ENCODE measurements at places on chromosomes 7 and 10.

GRCh38 chr10:15046626-15047025 is 2.9 kb downstream of the OLAH start:
- DNase-seq, result no peak

DNA sequence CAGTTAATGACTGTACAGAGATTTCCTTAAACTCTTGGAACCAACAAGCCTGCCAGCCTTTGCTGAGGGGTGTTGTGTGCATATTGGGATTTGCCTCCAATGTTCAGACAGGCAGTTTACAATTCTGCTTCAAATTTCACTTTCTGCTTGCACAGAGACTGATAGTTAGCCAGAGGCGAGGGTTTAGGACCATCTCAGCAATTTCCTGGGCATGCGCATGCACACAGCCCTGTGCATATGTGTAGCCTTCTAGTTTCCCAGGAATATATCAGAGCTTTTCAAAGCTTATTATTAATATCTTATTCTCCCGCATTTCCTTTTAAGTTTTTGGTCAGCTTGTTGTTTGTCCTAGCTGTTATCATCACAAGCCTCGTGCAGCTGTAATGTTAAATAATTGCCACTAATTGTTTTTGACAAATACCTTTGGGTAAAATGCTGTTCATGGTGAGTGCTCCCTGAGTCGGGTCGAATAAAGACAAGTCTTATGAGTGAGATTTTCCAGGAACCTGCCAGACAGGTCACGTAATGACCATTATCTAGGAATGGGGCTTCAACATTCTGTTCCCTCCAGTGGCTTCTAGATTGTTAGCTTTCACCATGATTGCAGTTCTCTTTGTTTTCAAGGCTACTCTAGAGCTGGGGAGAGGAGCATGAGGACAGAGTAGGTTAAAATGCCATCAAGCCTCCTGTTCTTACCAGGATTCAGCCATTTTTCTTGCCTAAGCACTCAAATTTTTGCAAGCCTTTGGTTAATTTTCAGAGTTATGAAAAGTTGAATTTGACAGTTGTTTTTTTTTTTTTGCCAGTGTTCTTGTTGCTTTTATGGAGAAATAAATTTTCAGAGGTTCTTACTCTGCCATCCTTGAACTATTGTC is 24.1 kb upstream of the DNAJC1 start:
- DNase-seq, result no peak

GRCh38 chr10:128865436-128866195 is 601.4 kb upstream of the MGMT start:
- DNase-seq, result no peak

DNA sequence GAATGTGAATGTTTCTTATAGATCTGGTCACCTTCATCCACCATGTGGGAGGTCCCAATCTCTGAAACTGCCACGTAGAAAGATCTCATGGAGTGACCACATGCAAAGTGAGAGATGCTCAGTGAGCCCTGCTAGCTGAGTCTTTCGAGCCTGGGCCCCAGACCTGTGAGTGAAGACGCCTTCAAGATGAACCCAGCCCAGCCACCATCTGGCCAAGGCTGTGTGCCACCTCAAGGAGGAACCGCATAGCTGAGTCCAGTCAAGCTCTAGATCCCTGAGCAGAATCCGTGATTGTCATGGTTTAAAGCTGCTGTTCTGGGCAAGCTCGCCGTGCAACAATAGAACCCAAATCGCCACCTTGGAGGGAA is 20.2 kb upstream of the PPIF start:
- no peak for DNase-seq

DNA sequence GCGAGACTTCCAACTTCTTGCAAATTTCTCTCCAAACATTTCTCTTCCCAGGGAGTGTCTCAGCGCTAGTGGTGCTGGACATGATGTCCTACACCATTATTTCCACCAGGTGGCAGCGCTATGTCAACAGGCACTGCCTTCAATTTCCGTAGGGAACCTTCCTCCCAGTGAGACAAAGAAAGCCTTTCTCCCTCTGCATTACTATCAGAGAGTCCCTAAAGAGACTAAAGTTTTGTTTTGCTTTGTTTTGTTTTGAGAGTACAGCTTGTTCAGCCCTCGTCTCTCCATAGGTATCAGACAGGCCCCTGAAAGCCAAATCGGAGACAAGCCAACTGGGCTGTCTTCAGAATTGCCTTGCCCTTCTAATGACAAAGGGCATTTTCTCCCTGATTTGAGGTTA is 44.2 kb upstream of the GGCT start:
- DNase-seq, result no peak

DNA sequence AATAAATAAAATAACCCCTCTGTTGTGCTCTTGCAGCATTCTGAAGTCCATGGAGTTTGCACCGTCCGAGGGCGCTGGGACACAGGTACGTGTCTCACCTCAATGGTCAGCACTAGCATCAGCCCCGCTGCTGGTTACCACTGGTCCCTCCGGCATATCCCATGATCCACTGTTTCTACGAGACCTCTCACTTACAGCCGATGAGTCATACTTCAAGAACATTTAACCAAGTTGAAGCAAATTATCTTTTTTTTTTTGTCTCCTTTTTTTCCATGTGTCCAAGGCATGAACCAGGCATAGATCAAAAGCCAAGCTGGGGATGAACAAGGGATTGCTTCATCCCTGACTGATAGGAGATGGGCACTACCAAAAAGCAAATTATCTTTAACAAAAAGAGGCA is 92.9 kb upstream of the SH2B2 start:
- no peak for DNase-seq

GRCh38 chr10:110447886-110448285 is 49.8 kb upstream of the DUSP5 start:
- DNase-seq, result no peak

DNA sequence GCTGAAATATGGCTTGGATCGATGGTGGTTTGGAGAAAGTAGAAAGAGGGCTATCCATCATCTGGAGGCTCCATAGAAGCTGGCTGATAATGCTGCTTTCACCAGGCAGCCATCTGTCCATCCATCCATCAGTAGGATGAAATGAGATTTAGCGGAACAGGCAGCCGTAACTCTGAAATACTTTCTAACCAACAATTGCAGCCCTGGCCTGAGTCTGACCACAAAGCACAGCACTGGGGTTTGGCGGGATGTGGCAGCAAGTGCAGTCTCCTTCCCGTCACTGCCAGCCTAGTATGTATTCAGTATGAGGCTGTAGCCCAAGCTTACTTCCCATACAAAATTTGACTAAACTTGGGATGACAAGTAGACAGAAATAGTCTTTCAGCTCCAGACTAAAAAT is 38.0 kb downstream of the R3HCC1L start:
- DNase-seq, result no peak

DNA sequence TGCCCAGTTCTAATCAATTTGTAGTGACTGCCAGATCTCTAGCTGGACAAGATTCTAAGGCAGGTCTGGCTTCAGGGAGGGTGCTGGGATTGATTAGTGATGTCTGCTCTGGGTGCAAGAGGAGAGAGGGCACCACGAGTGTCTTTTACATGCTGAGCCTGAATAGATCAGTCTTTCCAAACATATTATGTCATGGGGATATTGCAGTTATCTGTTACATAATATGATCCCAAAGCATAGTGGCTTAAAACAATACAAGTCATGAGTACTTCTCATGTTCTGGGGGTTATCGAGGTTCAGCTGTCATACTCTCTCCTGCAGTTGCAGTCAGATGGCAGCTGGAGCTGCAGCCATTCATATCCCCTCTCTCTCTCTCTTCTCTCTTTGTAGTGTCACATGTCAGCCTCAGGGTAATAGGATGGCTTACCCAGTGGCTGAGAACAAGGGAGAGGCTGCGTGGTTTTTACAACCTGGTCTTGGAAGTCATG is 26.0 kb downstream of the SLC29A3 start:
- DNase-seq, result no peak

DNA sequence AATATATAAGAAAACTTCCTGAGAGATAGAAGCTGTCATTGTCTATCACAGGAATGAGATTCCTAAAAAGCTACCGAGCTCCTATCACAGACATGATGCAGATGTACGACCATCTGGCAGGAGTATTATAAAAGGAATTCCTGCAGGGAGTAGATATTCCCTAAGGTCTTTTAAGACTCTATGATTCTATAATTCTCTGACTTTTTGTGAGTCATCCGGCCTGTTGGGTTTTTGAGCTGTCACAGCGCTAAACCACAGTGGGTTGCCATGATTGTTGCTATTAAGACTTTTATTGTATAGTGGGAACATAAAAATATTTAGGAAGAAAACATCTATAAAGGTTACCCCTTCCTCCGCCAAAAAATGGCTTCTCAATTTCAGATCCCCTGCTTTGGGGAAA is 223.4 kb downstream of the BMPER start:
- no peak for DNase-seq

- no peak for DNase-seq
Measured at GRCh38 chr10:76871697-76872295, 765.8 kb downstream of the KCNMA1 start.

DNA sequence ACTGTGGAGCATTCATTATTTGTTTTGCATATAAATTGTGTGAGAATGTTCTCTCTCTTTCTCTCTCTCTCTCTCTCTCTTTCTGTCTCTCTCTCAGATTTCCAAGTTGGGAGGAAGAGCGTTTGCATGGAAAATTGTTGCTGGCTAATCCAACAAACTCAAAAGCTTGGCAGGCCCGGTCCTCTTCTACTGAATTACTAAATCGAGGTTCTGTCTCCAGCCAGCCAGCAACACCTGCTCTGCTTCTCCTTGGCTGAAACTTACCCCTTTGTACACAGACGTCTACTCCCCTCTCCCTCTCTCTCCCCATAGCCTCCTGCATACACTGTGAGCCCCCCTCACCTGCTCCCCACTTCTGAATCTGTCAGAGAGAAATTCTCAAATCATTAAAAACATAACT is 996.4 kb upstream of the AUTS2 start:
- no peak for DNase-seq

DNA sequence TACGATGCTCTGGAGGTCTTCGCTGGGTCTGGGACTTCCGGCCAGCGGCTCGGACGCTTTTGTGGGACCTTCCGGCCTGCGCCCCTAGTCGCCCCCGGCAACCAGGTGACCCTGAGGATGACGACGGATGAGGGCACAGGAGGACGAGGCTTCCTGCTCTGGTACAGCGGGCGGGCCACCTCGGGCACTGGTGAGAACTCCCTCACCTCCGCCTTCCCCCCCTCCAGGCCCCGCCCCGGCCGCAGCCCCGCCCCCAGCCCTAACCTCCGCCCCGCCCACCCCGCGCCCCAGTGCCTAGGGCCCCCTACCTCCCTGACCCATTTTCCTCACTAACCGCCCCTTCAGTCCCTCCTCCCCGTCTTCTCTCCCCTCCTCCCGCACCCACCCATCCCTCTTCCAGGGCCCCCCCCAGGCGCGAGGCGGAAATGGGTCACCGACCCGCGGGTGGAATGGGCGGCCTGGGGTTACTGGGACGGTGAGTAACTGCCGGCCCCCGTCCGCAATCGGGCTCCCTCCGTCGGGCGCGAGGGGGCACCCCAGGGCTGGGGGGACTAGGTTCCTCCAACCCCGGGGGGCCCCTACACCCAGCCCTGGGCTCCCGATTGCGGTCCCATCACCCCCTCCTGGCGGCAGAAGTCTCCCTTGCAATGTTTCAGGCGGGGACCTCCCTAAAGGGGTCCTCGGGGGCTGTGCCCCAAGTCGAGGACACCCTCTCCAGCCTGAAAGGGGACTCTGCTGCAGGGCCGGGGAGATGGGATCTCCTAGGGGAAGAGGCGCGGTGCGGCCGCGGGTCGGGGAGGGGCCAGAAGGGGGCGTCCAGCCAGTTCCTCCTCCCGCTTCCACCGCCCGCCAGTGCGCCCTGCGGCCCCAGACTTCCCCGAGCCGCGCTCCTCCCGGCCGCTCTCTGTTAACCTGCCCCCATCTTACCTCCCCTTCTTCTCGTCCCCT is 2.1 kb downstream of the PCOLCE start:
- DNase-seq, result peak; percentile 94

GRCh38 chr10:22042557-22043326 is 39.2 kb upstream of the DNAJC1 start:
- DNase-seq, result no peak

GRCh38 chr7:64902806-64903721 is at the start of gene ZNF273:
Gene ZNF273, plus strand, starts transcription at chr7:64903273. Its CDS starts 45 bp downstream, at chr7:64903318.
- DNase-seq, result peak; percentile 91

DNA sequence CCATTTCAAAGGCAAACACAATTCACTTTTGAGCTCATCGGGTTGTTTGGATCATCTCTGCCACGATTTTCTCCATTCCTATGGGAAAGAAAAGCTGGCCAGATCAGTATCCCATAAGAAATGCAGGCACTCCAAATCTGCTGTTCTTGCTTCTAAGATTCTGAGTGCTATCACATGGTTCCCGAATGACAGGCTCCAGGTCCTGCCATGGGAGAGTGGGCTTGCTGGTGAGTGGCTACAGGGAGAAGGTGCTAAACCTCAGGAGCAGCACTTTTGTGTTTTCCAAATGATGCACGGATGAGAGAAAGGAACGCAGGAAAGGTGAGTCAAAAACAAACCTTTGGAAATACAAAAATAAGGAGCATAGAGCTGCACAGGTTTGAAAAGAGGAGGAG is 32.1 kb downstream of the MTURN start:
- no peak for DNase-seq

DNA sequence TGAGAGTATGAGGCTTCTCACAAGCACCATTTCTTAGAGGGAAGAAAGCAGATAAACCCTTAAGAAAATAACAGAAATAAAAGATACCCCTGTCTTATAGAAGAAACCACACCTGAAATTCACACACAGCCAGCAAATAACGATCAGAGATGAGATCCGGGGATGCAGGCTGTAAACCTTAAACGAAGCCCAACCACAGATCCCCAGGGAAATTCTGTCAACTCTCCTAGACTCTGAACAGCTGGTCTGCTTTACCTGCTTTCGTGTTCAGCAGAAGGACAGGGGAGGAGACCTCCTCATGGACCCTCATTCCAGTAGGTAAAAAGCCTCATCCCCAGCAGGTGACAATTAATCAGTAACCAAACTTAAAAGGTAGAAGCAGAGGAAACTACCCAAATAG is 45.0 kb downstream of the VOPP1 start:
- DNase-seq, result no peak

DNA sequence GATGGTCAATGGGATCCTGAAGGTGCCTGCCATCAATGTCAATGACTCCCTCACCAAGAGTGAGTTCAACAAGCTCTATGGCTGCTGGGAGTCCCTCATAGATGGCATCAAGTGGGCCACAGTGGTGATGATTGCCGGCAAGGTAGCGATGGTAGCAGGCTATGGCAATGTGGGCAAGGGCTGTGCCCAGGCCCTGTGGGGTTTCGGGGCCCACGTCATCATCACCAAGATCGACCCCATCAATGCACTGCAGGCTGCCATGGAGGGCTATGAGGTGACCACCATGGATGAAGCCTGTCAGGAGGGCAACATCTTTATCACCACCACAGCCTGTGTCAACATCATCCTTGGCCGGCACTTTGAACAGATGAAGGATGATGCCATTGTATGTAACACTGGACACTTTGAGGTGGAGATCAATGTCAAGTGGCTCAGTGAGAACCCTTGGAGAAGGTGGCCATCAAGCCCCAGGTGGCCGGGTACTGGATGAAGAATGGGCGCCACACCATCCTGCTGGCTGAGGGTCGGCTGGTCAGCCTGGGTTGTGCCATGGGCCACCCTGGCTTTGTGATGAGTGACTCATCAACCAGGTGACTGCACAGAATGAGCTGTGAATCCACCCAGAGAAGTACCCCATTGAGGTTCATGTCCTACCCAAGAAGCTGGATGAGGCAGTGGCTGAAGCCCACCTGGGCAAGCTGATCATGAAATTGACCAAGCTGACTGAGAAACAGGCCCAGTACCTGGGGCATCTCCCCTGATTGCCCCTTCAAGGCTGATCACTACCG is 63.0 kb upstream of the ANTXRL start:
- no peak for DNase-seq

- no peak for DNase-seq
Measured at GRCh38 chr10:113080925-113081229, 130.8 kb downstream of the TCF7L2 start.

- no peak for DNase-seq
Measured at GRCh38 chr7:13829231-13829630, 160.2 kb downstream of the ETV1 start.

Measured in stimulated activated effector memory CD8-positive, alpha-beta T cell treated with anti-CD3 and anti-CD28 coated beads, Interleukin-12 subunit alpha, Interleukin-12 subunit beta, amount 100 ng/mL, for 72 hours (primary cell).